ENCODE measurements at places on chromosomes 16 and 17.

DNA sequence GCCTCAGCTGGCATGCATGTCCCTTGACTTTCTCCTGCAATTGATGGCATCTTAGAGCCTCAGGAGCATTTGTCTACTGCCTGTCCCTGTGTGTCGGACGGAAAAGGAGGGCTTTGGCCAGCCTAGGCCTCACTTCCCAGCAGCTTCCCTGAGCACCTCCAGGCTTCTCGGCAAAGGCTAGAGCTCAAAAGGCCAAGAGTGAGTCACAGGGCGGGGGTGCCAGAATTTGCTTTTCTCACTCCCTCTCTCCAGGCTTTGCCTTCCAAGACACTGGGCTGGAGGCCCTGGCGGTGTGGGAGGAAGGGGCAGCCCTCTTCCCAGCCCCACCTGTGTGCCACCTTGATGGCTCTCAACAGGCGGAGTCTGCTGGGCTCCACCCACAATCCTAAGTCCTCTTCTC, 107.3 kb upstream of the MAF start:
- DNase-seq: peak; percentile 22

DNA sequence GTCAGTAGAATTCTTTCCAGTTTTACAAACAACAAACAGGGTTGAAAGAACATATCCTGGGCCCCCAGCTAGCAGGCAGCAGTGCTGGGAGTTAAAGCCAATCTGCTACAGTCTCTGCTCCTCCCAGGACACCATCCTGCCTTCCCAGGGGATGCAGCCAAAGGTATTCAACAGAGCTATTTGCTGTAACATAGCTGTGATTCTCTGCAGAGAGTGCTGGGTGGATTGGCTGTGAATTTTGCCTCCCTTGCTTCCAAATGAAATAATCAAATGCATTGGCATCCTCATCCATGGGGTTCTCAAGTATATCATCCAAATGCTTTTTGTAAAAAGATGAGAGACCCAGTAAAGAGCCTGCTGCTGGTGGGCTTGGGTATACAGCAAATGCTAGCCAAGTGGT, 124.3 kb downstream of the NPIPB5 start:
- DNase-seq: no peak

- no peak for DNase-seq
These were observed 44.1 kb downstream of the ABCC1 start for GRCh38 chr16:15993541-15993940.

DNA sequence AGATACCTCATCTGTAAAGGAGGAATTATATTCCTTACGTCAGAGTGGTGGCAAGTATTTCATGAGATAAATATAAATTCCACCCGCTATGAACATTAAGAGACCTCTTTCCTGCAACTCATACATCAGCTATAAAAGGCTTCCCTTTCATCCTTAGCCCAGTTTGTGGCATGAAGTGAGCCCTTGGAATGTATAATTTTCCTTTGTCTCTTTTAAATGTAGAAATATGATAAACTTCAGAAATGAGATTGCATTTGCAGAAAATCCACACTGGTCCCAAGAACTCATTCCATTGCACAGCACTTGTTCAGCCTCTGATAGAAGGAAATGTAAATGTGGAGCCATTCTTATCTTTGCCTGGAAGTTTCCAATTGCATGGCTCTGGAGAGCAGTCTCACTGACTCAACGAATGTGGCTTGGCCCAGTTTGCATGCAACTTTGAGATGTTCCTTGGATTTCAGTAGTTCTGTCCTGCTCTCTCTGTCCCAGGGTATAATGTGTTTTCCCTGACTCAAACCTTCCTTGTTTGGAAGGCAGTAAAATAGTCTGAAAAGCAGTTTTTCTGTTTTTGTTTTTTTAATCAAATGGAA, 746.4 kb downstream of the CDH11 start:
- DNase-seq: no peak

- no peak for DNase-seq
These were observed 34.5 kb downstream of the ZDHHC7 start for GRCh38 chr16:84976644-84977400.

GRCh38 chr17:34126965-34127364, 128.1 kb upstream of the CCL2 start:
- DNase-seq: no peak

GRCh38 chr17:67671493-67671892, 46.2 kb upstream of the NOL11 start:
- DNase-seq: no peak

DNA sequence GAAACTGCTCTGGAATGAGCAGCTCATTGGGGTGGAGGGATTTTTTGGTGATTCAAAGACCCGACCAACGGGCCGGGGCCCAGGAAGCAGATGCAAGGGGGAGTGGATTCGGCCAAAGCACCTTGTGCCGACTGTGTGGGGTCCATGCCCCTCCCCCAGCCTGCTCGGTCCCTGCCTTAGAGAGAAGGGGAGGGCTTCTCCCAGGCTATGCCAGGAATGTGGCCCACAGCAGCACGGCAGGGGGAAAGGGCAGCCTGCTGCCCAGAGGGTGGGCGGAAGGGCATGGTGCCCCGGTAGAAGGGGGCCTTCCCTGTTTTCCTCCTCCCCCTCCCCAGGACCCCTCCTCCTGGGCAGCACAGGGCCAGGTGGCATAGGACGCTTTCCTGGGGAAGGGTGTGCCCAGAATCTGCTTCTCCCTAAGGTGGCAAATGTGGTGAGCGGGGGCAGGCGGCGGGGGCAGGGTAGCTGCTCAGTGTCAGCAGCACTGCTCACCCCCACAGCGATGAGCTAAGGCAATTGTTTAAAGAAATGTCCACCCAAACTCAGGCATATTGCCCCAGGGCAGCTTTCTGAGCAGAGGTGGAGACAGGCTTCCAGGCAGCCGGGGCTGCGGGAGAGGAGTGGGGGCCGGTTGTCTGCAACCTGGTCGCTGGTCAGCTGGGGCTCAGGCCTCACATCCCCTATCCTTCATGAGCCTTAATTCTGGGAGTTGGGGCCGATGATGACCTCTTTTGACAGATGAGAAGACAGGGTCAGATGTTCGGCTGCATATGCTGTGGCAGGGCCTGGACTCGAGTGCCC, 33.9 kb upstream of the MLKL start:
- DNase-seq: no peak

All from fibroblast of skin of right biceps (primary cell).